Activated T-helper 9 cell treated with anti-CD3 and anti-CD28 coated beads, Interleukin-2, amount 50 U/mL, for 16 hours (primary cell): ENCODE measurements at places on chromosomes 5 and 9.

GRCh38 chr5:143674469-143674786 lies 137.5 kb upstream of the HMHB1 start:
- DNase-seq: no peak

DNA sequence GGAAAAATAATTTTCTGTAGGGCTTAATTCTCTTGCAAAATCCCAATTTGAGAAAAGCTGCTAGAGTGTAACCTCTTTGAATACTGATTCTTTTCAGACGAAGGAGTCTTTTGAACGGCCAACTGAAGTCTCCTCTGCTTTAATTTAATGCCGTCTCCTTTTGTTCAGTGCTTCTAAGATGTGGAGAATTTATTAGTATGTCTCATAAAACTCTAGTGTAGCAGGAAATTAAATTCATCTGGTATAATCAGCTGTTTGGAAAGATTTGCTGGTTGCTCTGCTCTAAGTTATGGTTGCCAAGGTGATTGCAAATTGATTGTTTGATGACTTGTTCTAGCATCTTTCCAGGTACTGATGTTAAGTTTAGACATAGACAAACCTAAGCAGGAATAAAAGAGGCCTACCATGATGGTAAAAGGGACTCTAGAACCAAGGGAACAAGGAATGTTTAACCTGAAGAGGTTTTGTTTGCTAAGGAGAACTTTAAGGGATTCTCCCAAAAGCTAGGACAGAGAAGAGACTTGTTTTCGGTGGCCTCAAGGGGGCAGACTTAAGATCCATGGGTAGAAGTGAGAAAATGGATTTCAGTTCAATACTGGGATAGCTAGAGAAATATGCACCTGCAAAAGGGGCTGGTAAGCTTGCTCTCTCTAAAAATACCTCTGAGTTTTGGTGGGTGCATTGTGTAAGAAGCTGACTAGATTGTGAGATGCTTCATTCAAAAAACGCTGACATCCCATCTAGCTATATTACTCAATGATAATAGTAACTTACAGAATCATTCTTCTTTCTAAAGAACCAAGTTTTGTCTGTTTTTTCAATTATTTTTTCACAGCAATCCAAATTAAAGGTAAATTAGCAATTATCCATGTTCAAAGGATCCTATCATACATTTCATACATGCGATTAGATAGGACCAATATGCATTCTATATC lies 5.7 kb upstream of the ADRB2 start:
- no peak for DNase-seq

DNA sequence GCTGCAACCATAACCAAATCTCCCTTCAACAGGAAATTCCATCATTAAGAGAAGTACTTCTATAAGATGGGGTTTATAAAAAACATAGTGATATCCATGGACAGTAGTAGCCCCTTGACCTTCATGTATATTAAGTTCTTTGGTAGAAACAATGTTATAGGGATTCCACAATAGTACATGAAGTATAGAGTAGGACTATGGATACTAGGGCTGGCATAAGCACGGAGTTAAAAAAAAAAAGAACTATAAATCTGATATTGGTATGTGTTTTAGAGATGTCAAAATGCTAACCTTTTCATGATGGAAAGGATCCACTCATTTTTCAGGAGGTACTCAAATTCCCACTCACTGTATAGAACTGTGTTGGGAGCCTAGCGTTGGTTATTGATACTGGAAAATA lies 337.6 kb downstream of the FGF10 start:
- no peak for DNase-seq

DNA sequence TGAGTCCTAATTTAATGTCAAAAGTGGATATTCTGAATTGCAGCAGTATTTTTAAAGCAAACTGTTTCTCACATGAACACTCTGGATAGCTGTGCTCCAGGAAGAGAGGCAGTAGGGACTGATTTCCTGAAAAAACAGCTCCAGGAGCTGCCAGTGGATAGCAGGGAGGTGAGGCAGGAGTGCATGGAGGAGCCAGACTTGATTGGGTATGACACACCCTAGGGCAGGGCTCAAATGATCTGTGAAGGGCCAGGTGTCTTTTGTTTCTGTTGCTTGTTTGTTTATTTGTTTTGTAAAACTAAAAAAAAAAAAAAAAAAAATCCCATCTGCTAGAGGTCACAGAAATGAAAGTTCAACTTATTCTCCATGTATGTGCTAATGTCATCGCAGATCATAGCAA lies 83.4 kb downstream of the ADRB2 start:
- no peak for DNase-seq

DNA sequence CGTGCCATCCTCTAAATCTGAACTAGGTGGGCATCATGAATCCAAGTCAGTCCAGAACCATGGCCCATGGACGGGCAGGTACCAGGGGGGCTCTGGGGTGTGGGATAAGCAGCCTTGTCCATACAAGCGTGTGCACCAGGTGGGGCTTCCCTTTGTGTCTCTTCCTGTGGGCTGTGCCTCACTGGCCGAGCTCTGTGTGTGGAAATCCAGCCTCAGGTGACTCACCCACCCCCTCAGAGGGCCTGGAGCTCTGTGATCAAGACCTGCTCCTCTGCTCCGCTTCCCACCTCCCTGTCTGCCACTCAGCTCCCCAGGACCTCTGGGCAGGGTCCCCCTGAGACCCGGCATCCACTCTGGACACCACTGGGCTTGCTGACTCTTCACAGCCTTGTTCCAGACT lies 33.0 kb downstream of the GADD45G start:
- DNase-seq: no peak

- DNase-seq: no peak
Observed at GRCh38 chr5:139371482-139372435, 11.3 kb downstream of the SLC23A1 start.

DNA sequence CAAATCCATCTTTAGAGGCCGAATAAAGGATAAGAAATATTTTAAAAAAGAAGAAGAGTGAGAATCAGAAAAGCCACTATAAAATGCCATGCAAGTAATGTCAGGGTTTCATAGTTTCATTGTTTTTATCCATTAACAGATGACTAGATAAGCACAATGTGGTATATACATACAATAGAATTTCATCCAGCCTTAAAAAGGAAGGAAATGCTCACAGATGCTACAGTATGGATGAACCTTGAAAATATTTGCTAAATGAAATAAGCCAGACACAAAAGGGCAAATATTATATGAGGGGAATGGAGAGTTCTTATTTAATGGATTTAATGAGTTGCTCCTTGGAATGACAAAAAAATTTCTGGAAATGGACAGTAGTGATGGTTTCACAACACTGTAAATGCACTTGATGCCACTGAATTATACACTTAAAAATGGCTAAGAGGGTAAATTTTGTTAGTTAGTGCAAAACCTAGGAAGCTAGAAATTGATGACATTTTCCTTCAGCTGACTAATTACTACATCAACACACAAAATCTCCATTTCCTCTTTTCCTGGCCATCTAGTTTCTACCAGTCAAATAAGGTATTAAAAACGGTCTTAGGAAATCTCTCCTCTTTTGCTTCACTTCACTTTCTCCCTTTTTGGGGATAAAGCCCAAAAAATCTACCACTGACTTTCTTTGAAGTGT lies 86.6 kb downstream of the GNA14 start:
- no peak for DNase-seq

- no peak for DNase-seq
Observed at GRCh38 chr5:115336201-115336720, 39.8 kb upstream of the CCDC112 start.

DNA sequence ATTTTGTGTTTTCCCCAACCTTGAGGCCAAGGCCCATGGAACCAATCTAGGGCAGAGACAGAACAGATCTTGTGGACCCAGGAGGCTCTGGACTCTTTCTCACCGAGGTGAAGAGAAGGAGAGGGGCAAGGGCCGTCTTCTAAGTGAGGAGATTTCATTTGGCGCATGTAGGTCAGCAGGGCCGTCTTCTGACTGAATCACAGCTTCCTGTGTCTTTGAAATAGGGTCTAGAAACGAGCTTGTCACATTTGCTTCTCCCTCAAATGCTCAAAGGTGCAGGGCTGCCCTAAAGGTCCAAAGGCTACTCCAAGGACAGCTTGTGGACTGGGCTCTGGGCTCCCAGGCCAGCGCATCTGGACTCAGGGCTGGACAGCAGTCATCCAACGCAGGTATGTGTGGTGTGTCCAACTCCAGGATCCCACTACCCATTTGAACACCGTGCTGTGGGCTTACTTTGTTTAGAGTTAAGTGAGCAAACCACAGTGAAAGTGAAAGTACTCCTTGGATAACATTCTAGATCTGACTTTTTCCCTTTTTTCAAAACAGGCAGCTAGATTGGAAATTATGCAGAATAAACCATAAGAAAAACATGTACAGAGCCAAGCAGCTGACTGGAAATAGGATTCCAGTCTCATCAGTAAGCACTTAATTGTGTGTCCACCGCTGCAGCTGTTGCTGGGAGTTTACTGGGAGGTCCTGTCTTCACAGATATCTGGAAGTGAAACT lies 357.0 kb downstream of the GADD45G start:
- DNase-seq: no peak

- DNase-seq: no peak
Observed at GRCh38 chr5:149162401-149163084, 21.2 kb downstream of the ABLIM3 start.

GRCh38 chr9:137432687-137433348 lies 8.3 kb downstream of the ENTPD8 start:
- DNase-seq: no peak

GRCh38 chr9:32884482-32884881 lies 101.1 kb downstream of the TMEM215 start:
- DNase-seq: no peak

DNA sequence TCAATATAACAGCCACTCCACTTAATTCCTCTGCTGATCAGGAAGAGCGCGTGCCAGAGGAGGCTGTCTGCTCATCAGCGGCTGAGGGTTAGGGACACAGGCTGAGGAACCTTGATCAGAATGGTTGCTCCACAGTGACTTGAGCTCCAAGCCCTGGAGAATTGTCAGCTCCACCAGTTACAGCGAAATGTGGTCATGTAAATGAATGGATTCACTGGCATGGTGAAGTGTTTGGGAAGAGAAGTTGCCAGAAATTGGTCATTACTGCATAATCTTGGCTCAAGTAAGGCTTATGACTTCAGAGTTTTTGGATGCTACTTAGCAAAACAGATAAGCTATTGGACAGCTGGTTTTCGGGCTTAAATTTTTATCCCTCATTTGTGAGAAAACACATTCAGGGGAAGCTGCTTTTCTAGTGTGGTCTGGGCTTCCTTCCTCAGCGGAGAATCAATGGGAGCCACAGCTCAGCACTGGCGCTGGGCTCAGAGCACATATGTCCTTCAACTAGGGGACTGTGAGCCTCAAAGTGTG lies 65.0 kb downstream of the PRRT1B start:
- no peak for DNase-seq

GRCh38 chr5:41794471-41794870 lies 75.8 kb downstream of the OXCT1 start:
- no peak for DNase-seq

- DNase-seq: no peak
Observed at GRCh38 chr5:32018476-32019436, 155.4 kb downstream of the GOLPH3 start.

GRCh38 chr5:130032807-130033206 lies 128.5 kb downstream of the CHSY3 start:
- DNase-seq: no peak

- DNase-seq: no peak
Observed at GRCh38 chr5:149221731-149222342, 49.8 kb upstream of the AFAP1L1 start.

DNA sequence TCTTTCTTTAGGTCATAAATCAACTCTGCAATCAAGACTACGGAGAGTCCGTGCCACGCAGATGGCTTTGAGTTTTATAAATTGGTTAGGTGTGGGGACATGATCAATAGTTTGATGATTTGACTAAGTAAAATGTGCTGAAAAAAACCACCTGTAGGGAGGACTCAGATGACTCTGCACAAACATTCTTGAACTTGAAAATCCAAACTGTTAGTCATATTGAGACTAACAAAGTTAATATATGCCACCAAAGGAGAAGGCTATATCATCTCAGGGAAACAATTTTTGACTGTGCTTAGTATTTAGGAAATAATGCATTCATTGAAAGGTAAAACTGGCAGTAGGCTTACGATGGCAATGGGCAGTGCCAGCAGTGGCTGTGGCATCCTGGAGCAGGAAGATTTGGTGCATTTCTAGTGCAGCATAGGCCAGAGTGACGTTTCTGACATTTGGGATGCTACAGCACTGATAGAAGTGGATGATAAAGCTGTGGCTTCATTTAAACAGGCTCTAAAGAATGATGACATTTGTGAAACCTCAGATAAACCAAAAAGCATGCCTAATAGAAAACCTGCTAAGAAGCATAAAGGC lies 291.1 kb downstream of the MLLT3 start:
- no peak for DNase-seq

DNA sequence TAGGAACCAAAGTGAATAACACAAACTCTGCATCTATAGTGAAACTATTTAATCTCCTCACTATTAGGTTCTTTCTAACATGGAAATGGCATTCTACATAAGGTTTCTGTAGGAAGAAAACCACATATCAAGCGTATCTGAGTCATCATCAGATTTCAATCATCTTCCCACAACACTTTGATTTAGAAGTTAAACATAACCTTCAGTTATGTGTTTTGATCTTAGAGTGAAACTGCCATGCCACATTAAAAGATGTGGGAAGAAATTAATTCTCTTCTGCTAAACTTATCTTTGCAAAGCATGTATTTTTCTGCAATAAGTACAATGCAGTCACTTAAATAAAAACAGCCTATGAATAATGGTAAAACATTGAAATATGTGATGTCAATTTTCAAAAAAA lies 55.0 kb downstream of the MEF2C start:
- DNase-seq: no peak

GRCh38 chr5:144048259-144048856 lies 122.1 kb downstream of the YIPF5 start:
- DNase-seq: no peak
